Frontal cortex (tissue), 4 donors: ENCODE measurements at places on chromosomes 16 and 17. TPM values are rescaled to one million over a fixed set of nuclear protein-coding genes. Genes with fewer than 3 reads are reported as not detected.

- no peak for DNase-seq
Observed at GRCh38 chr17:45353043-45353442, 36.2 kb upstream of the MAP3K14 start.

GRCh38 chr16:6910301-6910700 lies 422.3 kb upstream of the RBFOX1 start:
- DNase-seq = no peak

DNA sequence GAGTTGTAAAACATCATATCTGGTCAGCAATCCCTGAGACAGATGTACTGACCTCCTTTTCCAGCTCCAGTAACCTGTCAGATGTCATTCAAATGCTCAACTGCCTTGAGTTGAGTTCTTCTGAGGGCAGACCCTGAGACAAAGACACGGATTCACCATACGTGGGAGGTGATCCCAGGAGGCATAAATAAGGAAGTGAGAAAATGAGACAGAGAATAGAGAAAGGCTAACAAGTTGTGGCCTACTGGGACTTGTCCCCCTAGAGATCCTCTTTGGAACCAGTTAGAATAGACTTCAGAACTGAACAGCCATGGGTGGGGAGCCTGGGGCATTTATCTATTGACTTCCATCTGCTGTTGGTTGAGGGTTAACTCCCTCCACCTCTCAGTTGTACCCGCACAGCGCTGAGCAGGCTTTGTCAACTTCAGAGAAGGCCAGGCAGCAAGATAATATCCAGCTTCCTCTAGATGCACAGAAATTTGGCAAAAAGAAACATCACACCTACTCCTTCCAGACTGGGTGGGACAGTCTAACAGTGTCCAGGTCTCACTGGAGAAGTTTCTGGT lies 123.0 kb upstream of the DYNLRB2 start:
- DNase-seq = no peak

DNA sequence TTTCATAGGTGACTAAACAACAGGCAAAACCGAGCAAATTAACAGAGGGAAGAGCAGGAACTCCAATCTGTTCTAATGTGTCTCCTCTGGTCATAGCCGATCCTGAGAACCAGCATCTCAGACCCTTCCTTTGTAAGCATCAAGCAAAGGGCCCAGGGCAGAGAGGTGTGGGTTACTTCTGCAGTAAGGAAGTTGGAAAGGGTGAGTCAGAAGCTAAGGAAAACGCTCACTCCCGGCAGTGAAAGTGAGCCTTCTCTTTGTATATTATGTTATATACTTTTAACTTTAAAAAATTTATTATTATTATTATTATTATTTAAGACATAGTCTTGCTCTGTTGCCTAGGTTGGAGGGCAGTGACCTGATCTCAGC lies 77.7 kb downstream of the MRM3 start:
- DNase-seq = no peak

Gene IGF2BP1
- 0.82 TPM for total RNA-seq

- no peak for DNase-seq
Observed at GRCh38 chr17:5583426-5584382, 605 bp downstream of the NLRP1 start.

DNA sequence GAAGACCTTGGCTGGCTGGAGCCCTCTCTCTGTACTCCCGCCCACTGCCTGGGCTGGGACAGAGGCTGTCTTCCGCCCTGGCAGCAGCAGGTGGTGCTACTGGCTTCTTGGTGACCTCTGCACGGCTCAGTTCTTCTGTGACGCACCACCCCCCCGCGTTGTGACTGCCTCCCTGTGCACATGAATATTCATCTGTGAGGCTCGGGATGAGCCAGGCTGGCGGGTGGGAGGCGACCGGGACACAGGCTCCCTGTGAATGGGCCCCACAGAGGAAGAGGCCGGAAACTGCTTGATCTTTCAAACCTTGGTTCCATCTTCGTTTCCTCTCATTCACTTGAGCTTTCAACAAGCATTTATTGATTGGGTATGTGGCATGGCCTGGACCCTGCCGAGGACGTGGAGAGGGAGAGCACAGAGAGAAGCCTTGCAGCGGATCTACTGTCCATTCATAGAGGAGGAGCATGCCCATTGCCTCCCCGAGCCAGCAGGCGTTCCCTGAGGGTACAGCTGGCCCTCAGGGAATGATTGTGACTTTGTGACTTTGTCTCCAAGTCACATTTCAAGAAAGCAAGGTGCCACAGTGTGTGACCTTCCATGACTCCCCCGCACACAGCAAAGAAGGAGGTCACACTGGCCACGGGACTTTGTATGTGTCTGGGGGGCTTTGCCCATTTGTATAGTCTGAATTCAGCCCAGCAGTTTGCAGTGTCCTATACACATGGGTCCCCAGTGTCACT lies 45.0 kb downstream of the B9D1 start:
- DNase-seq = peak; percentile 82

Gene HYDIN
- 19.2 TPM for total RNA-seq

GRCh38 chr16:361872-362701 lies 8.3 kb downstream of the MRPL28 start:
- DNase-seq = peak; percentile 93

GRCh38 chr17:8946476-8946875 lies 19.0 kb downstream of the PIK3R5 start:
- DNase-seq = no peak

GRCh38 chr17:57021226-57021940 lies 43.5 kb downstream of the SCPEP1 start:
- no peak for DNase-seq

DNA sequence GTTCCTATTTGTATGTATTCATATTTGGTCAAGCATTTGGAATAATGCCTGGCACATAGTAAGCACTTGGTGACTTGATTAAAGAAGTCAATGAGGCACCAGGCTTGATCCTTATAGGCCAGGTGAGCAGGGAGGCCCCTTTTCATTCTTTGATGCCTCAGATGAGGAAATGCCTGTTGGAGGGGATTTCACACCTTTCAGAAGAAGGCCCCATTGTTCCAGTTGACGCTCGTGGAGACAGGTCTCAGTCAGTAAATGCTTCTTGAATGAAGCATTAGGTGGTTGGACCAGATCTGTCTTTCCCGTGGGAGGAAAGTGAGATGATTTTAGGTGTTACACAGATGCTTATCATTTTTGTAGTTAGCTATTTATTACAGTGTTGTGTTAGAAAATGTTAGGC lies 13.0 kb downstream of the LCMT1 start:
- no peak for DNase-seq

DNA sequence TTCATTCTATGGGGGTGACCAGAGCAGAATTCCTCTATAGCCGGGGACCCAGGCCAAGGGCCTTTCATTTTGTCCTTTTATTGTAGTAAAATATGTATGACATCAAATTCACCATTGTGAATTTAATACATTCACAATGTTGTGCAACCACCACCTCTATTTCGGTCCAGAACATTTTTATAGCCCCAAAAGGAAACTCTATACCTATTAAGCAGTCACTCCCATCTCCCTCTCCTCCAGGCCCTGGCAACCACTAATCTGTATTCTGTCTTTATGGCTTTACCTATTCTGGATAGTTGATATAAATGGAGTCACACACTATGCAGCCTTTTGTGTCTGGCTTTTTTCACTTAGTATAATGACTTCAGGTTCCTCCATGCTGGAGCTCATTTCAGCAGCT lies 9.7 kb upstream of the TNS4 start:
- no peak for DNase-seq
